ENCODE measurements at places on chromosomes 2 and 18.

DNA sequence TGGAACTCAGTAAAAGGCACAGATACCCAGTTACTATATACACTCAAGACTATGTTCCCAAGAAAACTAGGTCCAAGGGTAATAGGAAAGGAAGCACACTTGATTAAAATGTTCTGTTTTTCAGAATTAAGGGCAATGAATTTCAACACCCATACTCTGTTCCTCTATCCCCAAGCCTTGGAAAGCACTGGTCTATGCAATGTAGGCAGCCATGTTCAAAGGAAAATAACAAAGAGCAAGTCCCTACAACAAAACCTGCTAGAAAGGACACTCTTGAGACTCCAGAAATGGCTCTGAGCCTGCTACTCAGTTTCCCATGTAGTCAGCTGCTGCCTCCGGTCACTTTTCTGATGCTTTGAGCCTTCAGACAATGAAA, 6.8 kb downstream of the CYB5A start:
- no peak for DNase-seq

GRCh38 chr2:44763275-44763782, 178.2 kb upstream of the SIX3 start:
- DNase-seq = no peak

- DNase-seq = no peak
Observed at GRCh38 chr2:174595891-174596397, 1.7 kb downstream of the WIPF1 start.

DNA sequence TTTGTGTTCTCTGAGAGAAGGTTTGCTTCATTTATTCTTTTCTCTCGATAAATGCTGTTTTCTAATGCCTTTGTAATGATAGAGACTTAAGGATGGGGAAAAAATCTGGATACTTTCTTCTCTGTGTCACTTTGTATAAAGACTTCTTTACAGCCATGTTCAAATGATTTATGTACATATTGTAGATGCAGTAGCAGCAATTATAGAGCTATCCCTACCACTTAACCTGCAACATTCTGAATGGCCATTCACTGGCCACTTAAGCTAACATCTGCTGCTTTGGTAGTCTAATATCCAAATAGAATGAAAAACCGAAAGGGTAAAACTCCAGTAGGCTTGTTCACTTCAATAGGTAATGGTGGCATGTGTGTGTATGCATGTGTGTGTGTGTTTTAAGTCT, 97.8 kb downstream of the CSRNP3 start:
- DNase-seq = no peak

DNA sequence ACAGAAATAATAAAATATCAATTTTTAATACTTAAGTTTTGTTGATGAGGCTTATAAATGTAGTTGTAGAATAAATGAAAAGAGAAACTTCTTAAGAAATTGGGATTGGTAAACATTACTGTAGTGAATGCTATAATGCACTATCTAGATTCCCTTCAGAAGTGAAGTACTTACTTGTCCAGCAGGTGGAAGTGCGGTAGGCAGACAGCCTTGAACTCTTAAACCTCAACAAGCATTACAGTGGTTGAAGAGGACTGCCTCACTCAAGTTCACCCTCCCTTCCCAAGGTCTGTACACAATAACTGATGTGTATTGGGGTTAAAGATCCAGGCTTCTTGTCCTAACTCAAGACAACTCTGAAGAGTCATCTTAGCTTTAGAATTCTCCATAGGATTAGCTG, 931.0 kb upstream of the LRRTM1 start:
- no peak for DNase-seq

GRCh38 chr2:157758586-157758985, 117.5 kb downstream of the ACVR1 start:
- DNase-seq = no peak

DNA sequence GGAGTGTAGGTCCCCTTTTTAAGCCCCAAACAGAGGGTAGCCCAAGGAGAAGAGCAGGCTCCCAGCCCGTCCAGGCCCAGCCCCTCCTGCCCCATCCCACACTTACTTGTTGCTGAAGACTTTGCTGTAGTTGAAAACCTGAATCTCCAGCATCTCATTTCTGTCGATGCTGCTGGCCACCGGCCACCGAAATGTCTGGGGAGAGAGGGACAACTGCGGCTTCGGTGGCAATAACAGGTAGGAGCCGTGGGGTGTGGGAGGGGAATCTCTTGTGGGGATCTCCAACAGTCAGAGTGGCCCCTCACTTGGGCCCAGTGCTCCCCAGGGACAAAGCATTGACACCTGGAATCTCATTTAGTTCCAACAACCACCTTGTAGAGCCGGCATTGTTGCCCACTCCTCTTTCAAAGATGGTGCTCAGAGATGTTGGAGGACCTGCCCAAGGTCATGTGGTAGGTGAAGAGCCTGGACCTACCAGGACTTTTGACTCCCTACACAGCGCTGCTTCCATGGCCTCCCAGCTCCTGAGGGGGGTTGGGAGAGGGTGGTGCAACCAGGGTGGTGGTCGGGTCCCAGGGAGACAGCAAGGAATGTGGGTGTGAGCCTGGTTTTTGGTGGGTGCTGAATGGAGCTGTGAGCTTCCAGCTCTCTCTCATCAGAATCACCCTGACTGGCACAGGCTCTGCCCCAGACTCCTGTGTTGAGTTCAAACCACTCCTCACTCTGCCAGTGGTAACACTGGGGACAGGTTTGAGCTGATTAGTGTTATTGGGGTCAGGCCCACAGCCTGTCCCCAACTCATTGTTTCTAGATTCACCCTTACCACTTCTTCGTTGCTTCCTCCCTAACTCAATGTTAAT, 50.0 kb upstream of the OTOF start:
- DNase-seq = no peak

GRCh38 chr2:10467401-10467800, 19.3 kb upstream of the ODC1 start:
- DNase-seq = no peak

DNA sequence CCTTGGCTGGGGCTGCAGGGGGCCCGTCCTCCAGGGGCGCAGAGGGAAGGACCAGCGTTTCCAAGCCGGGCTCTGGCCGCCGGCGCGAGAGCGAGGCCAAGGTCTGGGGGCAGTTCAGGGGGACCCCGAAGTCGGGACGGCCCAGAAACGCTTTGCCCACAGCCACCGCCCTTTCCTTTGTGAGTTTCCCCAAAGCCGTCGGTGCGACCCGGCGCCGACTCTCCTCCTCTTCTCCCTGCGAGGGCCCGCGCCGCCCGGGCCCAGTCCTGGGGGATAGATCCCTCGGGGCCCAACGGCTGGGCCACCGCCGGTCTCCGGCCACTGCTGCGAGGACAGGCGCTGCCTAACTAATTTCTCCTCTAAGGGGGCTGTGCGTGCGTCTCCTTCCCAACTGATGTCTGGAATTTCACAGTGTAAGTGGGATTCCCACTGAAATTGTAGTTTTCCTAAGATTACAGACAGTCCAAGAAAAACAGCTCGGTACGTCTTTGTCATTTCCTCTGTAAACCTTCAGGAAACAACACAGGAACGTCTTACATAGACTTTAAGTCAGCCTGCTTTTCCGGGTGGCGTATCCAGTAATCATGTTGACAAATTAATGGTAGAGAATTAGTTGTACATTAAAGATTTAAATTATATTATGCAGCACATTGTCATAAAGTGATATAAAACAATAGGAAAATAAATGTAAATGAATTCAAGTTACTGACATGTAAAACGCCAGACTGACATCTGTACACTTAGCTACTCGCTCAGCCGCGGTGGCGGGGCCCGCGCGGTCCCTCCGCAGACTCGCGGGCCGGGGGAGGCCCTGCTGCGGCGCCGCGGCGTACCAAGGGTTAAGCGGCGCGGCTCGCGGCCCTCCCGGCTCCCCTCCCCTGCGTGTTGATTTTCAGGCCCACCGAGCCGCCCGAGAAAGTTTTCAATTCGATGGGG, 139.4 kb upstream of the SIX3 start:
- DNase-seq = no peak

GRCh38 chr18:73626859-73627258, 520.8 kb downstream of the FBXO15 start:
- no peak for DNase-seq

All from amygdala (tissue), 56 donors.